Right renal cortex interstitium (tissue), 3 donors: ENCODE measurements at places on chromosomes 5 and 9.

DNA sequence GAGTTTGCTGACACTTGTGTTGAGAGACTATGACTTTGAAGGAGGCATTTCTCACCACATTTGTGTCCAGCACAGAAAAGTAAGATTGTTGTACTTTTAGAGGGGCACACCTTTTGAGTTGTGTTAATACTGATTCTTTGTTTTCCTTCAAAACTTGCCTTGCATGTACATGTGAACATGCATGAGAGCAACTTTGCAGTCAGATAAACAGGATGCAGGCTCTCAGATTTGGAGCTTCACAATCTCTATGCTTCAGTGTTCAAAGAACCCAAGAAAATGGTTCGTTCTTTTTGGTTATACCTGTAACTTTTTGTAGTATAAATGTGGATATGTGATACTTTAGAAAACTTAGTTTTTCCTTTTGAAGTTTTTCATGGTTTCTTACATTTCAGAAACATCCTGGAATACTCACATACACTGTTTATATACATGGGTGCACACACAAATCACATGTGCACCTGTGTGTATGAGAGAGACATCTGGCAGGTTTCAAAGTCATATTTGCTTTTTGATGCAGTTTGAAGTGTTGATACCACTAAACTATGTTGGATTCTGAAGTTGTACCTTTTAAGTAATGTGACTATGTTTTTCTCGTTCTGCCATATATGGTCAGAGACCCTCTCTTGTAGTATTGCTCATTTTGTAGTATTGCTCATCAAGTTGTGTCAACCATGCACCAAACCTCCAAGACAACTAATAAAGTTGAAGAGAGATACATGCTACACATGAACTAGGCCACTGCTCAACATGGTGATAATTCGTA is 190.7 kb downstream of the CD180 start:
- no peak for DNase-seq

GRCh38 chr5:4704951-4705350 is 435.2 kb upstream of the ADAMTS16 start:
- DNase-seq: no peak

- DNase-seq: no peak
Observed at GRCh38 chr5:56158331-56158960, 74.7 kb downstream of the ANKRD55 start.

DNA sequence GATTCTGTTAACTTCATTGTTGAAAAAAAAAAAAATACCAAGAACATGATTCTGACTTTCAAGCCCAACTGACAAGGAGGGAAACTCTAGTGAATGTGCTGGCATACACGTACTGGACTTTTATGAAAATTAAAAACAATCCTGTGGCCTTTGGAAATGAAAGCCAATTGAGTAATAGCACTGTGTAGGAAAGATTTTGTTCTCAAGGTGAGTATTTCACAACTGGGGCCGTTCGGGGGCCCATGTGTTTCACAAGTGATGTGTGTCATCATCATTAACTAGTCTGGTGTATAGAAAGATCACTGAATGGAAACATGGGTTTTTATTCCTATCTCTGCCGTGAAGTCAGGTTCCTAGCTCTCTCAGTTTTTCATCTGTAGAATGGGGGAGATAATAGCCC is 605.0 kb upstream of the CLINT1 start:
- DNase-seq: no peak

DNA sequence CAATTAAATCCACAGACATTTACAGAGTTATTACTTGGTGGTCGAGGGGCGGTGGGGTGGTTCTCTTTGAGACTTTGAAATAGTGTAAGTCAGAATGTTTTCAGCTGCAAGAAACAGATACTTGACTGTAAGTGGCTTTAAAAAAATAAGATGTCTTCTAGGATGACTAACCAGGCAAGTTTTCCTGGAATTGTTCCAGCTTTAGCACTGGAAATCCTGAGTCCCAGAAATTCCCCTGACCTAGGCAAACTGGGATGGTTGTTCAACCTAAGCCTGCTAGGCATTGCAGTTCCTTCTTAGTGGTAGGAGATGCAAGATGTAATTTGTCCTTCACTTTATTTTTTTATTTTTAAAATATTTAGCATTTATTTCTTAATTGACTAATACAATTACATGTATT is 169.5 kb upstream of the POC5 start:
- no peak for DNase-seq

DNA sequence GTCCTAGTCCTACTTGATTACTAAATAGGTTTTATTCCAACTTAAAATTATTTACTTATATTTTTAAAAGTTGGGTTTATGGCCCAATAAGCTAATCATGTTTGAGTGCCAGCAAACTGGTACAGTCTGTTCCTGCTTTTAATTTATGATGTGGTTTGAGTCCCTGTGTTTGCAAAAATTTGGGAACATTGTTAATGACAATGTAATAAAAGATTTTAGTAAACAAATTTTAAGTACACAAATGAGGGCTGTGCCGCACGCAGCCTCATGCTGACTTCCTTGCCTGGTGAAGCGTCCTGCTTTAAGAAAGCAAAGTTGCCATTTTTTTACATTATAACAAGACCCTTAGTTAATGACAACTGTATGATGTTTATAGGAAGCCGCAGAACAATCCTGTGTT is 96.8 kb upstream of the MAP1B start:
- DNase-seq: no peak

DNA sequence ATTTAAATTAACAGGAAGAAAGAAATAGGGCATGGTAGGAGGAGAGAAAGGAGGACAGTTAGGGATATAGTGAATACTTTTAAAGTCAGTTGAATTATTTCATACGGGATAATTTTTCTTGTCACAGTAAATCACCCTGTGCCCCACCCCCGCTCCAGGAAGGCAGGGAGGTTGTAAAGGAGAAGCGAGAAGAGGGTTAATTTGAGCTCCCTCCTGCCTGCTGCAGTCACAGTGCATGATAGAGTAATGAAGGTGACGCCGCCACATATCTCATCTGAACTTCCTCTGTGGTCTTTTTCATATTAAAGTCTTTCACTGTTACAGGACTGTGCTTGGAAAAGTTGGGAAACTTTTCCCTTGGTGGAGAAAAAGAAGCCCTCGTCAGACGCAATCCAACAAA is 896 bp upstream of the PCSK5 start:
- DNase-seq: no peak

DNA sequence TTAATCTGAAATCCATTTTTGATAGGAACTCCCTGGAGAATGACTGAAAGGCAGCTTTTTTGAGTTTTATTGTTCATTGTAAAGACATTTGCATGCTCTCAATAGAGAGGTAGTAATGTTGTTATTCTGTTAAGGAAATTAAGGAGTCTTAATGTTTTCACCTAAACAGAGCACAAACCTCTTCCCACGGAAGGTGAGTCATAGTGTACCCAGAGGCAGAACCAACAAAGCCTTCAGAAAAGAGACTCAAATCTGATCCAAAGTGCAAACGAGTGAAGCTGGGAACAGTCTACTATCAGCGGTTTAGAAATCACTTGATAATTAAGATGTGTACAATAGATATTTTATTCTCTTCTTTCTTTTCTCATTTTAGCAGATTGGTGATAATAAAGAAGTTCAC is 470.5 kb downstream of the PLK2 start:
- no peak for DNase-seq

GRCh38 chr5:116766470-116766947 is 191.9 kb upstream of the SEMA6A start:
- no peak for DNase-seq

- no peak for DNase-seq
Observed at GRCh38 chr5:33370466-33370859, 70.3 kb upstream of the TARS1 start.

- no peak for DNase-seq
Observed at GRCh38 chr5:40551496-40552491, 127.9 kb upstream of the PTGER4 start.

DNA sequence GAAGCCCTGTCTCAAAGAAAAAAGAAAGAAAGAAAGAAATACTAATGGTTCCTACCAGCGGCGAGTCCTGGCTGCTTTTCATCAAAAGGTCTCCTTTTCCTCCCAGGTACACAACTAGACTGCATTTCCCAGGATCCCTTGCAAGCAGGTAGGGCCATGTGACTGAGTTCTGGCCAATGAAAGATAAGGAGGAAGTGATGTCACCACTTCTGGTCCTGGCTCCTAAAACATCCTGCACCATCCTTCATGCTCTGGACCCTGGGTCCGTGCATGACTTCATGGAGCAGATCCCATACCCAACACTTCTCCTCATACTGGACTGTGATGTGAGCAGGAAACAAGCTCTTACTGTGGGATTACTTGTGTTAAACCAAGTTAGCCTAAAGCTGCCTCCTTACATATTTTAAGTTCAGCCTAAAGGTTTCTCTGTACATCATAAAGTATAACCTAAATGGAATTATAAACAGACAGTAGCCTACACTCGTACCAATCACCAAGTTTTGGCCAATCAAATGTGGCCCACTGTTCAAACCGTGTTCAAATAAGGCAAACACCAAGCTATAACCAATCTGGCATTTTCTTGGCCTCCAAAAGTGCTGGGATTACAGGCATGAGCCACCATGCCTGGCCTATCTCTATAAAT is 30.2 kb upstream of the FUBP3 start:
- DNase-seq: no peak

GRCh38 chr9:125507226-125507625 is 199.8 kb downstream of the MAPKAP1 start:
- DNase-seq: no peak

DNA sequence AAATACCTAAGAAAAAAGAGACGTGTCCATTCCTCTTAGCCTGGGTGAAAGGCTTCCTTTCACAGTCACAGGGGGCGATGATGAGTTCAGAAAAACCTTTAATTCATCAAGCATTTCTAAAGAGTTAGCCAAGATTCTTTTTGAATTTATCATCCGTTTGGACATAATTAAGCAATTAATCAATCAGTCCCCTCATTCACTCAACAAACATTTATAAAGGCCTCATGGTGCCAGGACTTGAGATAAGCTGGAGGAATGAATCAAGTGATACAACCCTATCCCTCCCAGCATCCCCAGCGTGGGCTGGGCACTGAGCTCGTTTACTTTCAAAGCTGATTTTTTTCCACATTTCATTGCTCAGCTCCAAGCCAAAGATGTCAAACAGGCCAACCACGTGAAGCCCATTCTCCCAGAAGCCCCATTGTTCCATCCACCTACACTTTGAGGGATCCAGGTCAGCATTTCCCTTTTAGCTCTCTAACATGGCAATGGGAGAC is 140.5 kb downstream of the SLIT3 start:
- DNase-seq: no peak

GRCh38 chr5:17412760-17413671 is 85.0 kb upstream of the TAF11L2 start:
- no peak for DNase-seq

GRCh38 chr5:62661126-62661525 is 82.5 kb downstream of the LRRC70 start:
- no peak for DNase-seq

GRCh38 chr9:994005-994404 is 17.6 kb downstream of the DMRT3 start:
- DNase-seq: no peak

GRCh38 chr9:3941758-3942157 is 358.1 kb downstream of the GLIS3 start:
- no peak for DNase-seq

GRCh38 chr5:151328734-151329133 is 18.6 kb downstream of the SLC36A2 start:
- DNase-seq: no peak

- DNase-seq: no peak
Observed at GRCh38 chr5:150527038-150527437, 19.1 kb downstream of the NDST1 start.

GRCh38 chr5:141825241-141825671 is 53.0 kb downstream of the PCDH1 start:
- no peak for DNase-seq

GRCh38 chr5:113093558-113093957 is 117.0 kb downstream of the DCP2 start:
- no peak for DNase-seq

DNA sequence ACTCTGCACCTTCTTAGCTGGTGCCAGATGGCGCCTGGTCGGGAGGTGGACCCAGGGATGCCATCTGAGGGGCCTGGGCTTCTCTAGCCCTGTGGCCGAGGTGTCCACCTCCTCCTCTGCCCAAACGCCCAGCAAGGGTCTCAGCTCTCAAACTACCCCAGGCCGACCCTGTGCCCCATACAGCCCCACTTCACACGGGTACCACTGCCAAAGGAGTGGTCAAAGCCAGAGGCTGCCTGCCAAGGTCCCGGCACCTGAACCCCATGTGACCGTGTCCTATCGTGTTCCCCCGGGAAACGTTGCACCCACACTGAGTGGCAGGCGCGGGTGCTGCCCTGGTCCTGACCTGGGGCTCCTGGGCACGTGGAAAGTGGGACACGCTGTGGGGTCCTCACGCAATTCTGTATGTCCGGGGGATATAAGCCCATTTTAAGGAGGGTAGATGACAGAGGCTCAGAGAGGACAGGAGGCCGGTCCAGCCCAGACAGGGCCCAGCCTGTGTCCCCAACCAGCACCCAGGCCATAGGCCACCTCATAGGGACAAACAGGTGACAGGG is 1.9 kb downstream of the ENTPD8 start:
- DNase-seq: no peak

DNA sequence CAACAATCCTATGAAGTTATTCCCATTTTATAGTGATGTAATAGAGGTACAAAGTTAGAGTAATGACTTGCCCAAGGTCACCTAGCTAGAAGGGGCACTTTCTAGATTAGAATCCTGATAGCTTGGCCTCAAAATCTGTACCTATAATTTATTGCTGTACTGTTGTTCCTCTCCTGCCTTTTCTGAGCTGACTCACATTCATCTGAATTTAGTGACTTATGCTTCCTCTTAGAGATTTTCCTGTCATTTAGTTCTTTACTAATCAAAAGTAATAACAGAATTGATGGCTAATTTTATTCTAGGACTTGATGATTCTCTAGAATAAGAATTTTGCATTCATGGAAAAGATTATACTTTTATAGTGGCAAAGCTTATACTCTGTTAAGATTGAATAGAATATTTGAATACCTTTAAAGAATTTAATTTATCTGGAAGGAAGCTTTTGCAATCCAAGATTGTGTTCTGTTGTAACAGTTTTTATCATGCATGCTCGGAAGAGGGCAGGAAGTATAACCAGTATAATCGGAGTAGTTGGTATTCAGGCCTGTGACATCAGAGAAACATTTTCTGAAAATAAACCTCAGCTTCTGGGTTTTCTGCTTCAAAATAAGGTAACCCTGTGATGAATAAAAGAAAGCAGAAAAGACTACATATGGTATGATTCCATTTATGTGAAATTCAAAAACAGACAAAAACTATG is 21.3 kb downstream of the CYSTM1 start:
- no peak for DNase-seq

GRCh38 chr9:123420592-123421111 is 64.7 kb downstream of the CRB2 start:
- DNase-seq: no peak

DNA sequence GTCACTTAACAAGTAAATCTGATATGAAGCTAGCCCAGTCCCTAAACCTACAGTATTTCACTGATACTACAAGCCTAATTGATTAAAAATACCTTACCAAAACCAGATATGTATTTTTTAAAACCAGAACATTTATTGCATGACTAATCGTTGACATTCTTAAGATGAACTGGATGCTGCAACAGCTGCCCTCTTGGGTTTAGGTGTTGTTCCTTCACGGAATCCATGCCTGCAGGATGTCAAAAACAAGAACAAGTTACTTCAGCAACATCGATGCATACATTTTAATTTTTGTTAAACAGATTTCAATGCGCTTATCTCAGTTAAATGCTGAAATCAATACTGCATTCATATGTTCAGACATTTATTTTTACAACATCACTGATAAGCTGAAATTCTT is 2.7 kb downstream of the RPL37 start:
- no peak for DNase-seq

GRCh38 chr5:125891061-125891725 is 532.0 kb upstream of the GRAMD2B start:
- DNase-seq: no peak

GRCh38 chr9:11338130-11338529 is 725.3 kb upstream of the PTPRD start:
- no peak for DNase-seq
